ENCODE measurements at places on chromosomes 13 and 19.

GRCh38 chr19:46218160-46218559 is 11.4 kb upstream of the IGFL1 start:
- peak; percentile 36 for DNase-seq

DNA sequence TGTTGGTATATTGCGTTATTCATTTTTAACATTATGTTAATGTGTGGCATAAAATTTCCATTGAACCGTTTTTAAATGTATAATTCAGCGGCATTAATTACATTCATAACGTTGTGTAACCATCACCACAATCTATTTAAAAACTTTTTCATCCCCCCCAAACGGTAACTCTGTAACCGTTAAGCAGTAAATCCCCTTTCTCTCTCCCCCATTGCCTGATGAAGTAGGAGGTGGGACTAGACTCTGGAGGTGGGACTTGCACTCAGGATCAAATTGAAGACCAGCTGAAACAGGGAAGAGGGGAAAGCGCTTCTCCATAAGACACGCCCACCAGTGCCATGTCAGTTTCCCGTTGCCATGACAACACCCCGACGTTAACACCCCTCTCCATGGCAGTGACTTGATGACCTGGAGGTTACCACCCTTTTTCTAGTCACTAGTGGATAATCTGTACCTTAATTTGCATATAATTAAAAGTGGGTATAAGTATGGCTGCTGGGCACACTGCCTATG is 16.8 kb downstream of the CLEC11A start:
- DNase-seq = no peak

DNA sequence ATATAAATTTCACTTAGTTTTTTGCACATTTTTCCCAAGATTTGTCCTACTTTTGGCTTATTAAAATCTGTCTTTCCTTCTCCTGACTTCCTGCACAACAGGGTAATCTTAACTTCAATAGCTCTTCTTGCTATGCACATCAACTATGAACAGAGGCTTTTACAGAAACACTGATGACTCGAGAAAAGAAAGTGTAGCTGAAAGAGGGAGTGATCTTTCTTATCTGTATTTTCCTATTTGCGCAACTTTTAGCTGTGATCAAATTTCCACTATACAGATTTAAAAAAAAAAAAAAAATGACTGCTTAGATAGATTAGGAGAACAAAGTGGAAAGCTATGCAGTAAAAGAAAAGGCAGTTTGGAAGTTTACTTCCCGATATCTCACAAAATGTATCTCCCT is 406.9 kb downstream of the LIG4 start:
- DNase-seq = peak; percentile 32

GRCh38 chr19:40613690-40614621 is 12.8 kb downstream of the LTBP4 start:
- DNase-seq = peak; percentile 83

DNA sequence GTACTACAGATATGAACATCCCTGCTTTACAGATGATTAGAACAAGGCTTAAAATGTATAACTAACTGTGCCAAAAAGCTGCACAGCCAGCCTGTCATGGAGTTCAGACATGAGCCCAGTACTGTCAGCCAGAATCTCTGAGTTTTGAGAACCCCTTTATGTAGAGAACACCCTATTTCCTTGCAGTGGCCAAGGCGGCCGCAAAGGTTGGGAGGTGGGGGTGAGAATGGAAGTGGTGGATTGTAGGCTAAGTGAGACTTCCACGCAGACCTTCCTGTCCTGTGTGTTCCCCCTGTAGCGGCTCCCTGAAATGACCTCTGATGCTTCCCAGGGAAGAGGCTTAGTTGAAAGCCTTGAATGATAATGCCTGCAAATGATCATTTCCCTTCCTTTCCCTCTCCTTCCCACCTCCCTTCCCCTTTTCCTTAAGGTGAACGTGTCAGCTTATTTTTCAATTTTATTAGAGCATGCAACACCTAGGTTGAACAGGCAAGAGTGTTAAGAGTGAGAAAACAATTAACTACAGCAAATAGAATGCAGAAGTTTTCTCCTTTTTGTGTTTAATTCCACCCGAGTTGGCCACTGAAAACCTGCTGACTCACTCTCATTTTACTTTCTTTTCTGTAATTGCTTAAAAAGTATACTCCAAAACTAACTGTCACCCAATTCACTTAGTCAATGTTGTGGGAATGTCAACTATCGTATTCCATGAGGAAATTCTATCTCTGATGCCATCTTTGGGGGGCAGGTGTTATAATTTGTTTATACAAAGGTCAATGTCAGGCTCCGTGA is 167.0 kb upstream of the EDNRB start:
- peak; percentile 2 for DNase-seq

- DNase-seq = no peak
Measured at GRCh38 chr13:89750371-89750770, 1597.1 kb upstream of the MIR17HG start.

GRCh38 chr19:50496189-50497021 is 14.6 kb downstream of the JOSD2 start:
- no peak for DNase-seq

DNA sequence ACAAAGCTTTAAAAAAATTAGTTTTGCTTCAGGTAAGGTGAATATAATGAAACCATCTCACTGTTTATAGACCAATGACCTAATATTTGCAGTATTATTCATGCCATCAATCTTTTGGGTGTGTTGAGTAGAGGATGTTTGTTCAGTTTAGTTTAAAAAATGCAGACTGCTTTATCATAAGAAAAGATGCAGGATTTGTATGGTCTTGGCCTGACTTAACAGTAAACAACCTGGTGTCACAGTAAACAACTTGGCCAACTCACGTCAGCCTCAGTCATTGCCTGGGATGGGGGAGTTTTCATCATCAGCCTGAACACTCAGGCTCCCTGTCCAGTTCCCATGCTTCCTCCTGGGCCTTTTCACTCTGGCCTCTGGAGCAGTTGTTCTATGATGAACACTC is 55.1 kb downstream of the LMO7 start:
- peak; percentile 60 for DNase-seq

DNA sequence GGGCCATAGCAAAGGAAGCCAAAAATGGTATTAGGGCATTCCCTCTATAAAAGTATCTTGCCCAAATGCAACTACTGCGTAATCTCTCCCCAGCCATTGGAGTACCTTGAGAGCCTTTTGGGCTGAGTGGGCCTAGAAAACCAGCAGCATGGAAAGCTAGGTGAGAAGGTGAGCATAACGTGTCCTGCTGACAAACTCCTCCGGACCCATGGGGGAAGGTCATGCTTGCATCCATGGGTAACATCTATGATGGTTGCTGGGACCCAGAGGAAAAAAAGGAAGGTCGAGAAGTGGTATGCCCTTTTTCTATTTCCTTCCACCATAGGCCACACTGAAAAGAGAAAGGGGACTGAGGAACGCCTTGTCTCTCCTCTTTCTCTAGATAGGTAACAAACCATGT is 57.4 kb downstream of the ZNF728 start:
- peak; percentile 14 for DNase-seq

DNA sequence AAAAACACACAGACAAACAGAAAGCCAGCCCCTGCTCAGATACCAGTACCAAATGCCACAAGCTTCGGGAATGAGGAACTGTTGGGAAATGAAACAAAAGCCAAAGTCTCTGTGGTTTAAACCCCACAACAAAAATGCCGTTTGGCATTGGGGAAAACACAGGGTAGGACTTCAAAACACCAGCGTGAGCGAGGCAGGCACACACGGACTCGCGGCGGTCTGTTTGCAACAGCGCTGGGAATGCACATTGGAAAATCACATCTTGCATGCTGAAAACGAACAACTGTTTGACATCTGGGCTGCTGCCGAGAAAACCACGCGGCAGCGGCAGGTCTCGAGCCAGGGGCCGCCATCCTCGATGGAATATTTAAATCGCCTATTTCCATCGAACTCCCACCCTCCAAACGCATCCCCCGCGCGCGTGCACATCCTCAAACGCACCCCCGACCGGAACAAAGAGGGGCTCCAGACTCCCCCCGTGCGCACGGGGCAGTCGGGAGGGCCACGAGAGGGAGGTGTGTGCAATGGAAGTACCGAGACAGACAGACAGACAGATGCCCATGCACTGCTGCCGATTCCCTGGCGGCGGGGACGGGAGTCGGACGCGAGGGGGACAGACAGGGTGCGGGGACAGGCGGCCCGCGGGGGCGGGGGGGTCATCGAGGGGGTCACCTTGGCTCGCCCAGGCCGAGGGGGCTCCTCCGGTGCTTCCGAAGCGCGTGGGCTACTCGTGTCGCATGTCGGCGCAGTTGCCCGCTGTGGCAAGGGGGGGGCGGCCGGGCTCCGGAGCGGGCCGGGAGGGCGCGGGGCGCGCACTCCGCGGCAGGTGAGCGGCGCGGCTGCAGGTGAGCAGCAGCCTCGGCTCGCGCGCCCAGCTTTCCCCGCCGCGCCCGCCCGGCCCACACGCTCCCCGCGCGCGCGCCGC is at the start of gene GPR12:
TSS of gene GPR12 (minus strand) at position 880 of the 925 bp plus-strand sequence. CDS start 959 bp downstream, outside the sequence.
- DNase-seq = peak; percentile 36
